Hippocampal formation (tissue), 2 donors: ENCODE measurements at places on chromosomes 1 and 21.

GRCh38 chr1:228084325-228084724 lies 1.8 kb downstream of the ARF1 start:
- no peak for DNase-seq

DNA sequence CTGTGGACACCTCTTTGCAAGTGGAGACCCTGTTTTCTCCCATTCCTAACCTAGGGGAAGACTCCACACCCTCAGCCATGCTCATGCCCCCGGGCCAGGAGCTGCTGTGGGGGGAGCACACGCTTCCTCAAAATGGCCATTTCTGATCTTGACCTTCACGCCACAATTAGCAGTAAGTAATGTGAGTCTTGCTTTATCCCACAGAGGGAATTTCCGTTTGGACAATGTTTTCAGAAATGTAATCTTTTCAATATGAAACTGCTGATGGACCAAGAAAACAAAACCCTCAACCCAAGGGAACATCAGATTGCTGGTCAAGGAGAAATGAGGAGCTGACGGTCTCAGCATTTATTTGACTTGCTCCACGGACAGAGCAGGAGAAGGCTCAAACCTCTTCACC lies 8.3 kb upstream of the KCNE1 start:
- no peak for DNase-seq

DNA sequence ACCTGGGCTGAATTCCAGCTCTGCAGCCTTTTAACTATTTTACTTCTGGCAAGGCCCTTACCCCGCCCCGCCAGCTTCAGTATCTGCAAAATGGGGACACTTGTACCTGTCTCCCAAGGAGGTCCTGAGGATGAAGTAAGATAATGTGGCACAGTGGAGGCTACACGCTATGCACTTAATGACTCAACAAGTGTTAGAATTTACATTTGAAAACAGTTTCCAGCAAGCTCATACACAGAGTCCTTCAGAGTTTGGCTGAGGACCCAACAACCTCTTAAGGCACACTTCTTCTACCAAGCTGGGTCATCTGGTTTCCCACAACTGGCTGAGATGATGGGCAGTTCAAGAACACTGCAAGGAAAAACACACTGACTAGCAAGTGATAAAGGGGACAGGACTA lies 30.2 kb upstream of the SLC22A15 start:
- DNase-seq: no peak

- no peak for DNase-seq
Observed at GRCh38 chr1:118881751-118882150, 106.4 kb downstream of the TBX15 start.
